Neural cell (in vitro differentiated cells): ENCODE measurements at places on chromosomes 11 and 22. TPM values are rescaled to one million over a fixed set of nuclear protein-coding genes. Genes with fewer than 3 reads are reported as not detected.

The OR52I1 gene
- not detected in 2 replicates for polyA plus RNA-seq

The SHANK2 gene
- polyA plus RNA-seq, result 13.6 and 19.7 TPM in 2 replicates

The LMO1 gene
- 4.4 and 4.5 TPM in 2 replicates for polyA plus RNA-seq

The MUC6 gene
- polyA plus RNA-seq, result not detected in 2 replicates
